Stimulated activated CD4-positive, alpha-beta T cell treated with anti-CD3 and anti-CD28 coated beads, Interleukin-1b, Interleukin-23, amount 100 ng/mL, for 24 hours (primary cell): ENCODE measurements at places on chromosomes 11 and 22.

- DNase-seq: no peak
These were observed 264.0 kb upstream of the CCDC90B start for GRCh38 chr11:83549984-83550667.

- DNase-seq: no peak
These were observed 323.6 kb downstream of the AASDHPPT start for GRCh38 chr11:106400949-106401570.

DNA sequence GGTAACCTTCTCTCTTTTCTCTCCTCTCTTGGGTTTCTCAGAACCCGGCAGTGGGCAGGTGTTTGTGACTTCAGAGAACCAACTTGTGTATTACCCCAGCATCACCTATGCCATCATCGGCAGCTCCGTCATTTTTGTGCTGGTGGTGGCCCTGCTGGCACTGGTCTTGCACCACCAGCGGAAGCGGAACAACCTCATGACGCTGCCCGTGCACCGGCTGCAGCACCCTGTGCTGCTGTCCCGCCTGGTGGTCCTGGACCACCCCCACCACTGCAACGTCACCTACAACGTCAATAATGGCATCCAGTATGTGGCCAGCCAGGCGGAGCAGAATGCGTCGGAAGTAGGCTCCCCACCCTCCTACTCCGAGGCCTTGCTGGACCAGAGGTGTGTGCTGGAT, 62.2 kb downstream of the COMMD9 start:
- DNase-seq: no peak

GRCh38 chr11:73461964-73462363, 85.8 kb downstream of the RELT start:
- no peak for DNase-seq

DNA sequence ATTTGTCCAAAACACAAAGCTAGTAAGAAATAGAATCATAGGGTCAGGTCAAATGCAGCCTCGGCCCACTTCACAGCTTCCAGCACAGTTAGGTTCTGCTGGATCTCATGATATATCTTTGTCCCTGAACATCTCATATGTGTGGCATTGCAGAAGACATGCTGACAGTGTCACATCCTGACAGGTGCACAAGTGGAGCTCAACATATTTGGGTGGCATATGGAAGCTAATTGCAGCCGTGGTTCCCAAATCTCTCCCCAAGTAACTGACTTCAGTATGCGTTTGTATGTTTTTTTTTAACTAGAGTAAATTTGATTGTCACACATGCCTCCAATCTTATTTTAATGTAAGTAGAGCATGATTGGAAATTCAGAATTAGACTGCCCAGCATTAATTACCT, 33.4 kb downstream of the NAV2 start:
- DNase-seq: no peak
